ENCODE measurements at places on chromosomes 2 and 18.

DNA sequence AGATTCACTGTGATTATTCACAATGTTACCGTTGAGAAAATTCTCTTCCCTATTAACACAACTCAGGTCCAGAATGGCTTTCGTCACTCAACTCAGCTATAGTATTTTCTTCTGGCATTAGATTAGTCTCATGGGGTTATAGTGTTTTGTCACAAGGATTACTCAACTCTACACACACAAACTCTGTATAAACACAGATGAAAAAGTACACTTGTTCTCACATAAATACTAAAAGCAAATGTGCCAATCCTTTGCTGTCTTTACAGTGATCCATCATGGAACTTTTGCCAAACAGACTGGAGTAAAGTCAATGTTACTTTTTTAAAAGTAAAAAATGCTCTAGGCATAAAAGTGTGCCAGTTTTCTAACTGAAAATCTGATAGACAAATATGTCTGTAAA lies 267.6 kb downstream of the RBM43 start:
- no peak for DNase-seq

- no peak for DNase-seq
These were observed 14.0 kb downstream of the STRADB start for GRCh38 chr2:201465524-201465971.

- DNase-seq = no peak
These were observed 223.1 kb upstream of the PARD3B start for GRCh38 chr2:204321910-204322751.

GRCh38 chr18:36440614-36441013 lies 143.1 kb downstream of the FHOD3 start:
- DNase-seq = no peak

GRCh38 chr2:200193791-200194190 lies 112.7 kb upstream of the SPATS2L start:
- no peak for DNase-seq

DNA sequence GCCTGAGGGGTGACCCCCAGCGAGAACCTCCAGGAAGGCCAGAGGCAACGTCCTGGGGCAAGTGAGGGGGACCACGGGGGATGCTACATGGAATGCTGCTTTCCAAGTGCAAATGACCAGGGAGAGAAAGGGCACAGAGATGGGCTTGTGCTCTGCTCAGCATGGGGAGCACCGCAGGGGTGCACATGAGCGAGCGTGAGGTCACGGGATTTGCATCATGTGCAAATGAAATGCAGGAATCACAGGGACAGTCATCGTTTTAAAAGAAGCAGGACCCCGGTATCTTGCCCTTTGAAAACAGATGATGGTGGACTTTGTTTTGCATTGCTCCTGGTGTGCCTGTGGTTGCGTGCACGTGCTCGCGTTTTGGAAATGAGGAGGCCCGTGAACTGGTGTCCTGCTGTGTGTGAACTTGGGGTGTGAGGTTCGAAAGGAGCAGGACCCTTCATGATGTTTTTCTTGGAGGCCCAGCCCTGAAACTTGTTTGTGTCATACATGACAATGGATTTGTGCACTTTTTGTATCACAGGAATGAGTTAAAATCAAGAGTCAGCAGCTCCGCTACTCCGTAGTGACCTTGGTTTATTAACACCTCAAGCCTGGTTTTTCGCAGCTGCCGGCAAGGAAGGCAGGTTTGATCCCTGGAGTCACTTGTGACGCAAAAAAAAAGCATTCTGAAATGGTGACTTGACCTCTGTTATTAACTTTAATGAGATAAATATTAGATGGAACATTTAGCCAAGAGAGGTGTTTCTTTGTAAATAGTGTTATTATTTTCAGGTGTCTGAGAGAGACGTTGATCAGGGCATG lies 234.5 kb downstream of the LDLRAD4 start:
- no peak for DNase-seq

GRCh38 chr2:71130905-71131244 lies 441 bp downstream of the MPHOSPH10 start:
- no peak for DNase-seq

DNA sequence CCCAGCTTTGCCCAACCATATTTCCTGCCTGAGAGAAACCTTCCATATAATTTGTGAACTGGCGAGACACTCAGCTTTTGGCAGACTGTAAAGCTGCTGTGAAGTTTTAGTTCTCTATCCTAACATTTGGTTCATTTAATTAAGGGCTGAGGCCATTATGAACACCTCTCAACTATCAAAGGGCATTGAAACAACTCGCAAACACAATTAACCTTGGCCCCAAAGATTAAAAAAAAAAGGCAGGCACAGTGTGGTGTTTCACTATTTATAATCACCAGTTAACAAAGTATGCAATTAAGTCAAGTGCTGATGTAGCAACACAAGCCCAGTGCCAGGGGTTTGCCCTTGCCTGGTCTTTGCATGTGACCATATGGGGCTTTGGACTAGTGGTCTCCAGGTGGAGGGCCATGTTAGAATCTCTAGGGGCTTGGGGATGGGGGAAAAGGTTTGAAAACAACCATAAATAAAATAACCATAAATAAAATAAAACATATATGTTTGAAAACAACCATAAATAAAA lies 297.6 kb upstream of the SKOR2 start:
- no peak for DNase-seq

DNA sequence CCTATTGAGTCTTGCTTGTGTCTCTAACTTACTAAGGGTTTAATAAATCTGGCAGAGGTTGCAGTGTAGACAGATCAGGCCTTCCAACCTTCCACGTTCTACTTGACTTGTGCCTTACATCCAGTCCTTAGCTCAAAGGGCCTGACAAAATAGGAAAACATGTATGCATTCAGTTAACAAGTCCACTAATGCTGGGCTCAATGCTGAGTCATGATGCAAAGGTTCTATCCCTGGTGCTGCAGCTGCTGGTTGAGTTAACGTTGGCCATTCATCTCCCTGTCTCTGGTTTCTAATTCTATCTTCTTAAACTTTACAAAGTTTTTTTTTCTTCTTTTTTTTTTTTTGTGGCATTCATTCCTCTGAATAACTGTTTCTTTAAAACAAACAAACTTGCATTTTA lies 46.3 kb upstream of the ITGB6 start:
- DNase-seq = no peak

GRCh38 chr2:46153996-46154753 lies 143.0 kb upstream of the EPAS1 start:
- DNase-seq = no peak

GRCh38 chr2:34317797-34318196 lies 718.7 kb upstream of the FAM98A start:
- DNase-seq = no peak

GRCh38 chr2:10184421-10184820 lies 61.9 kb downstream of the RRM2 start:
- DNase-seq = no peak

DNA sequence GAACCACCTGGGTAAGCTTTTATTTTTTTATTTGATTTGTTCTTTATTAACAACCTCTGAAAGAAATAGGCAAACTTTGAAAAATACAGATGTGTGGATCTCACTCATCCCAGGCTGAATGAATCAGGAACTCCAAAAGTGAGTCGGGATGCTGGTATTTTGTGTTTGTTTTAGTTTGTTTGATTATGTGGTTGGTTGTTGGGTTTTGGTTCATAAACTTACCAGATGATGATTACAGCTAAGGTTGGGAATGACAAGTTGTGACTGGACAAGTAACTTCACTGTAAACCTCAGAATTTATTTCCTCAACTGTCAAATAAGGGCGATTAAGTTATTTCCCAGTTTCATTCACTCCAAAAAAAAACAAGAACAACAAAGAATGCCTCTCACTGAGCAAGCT lies 80.5 kb upstream of the KIF5C start:
- DNase-seq = no peak

- DNase-seq = no peak
These were observed 238.5 kb upstream of the FBXO11 start for GRCh38 chr2:48144777-48145176.

DNA sequence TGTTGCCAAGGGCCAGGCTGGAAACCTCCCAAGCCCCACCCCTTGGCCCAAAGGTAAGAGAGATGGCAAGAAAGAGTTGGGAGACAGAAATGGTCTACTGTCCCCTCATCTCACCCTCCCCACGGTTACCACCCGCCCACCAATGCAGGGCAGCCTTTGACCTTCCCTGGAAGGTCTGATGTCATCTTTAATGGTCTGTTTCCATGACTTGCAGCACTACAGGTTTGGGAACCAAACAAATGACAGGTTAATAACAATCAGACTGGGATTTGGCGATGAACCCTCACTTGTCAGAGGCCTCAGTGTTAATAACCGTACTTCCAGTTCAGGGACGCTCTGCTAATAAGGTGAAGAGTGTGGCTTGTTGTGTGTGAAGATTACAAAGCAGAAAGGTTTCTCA lies 70.4 kb downstream of the MRO start:
- no peak for DNase-seq

DNA sequence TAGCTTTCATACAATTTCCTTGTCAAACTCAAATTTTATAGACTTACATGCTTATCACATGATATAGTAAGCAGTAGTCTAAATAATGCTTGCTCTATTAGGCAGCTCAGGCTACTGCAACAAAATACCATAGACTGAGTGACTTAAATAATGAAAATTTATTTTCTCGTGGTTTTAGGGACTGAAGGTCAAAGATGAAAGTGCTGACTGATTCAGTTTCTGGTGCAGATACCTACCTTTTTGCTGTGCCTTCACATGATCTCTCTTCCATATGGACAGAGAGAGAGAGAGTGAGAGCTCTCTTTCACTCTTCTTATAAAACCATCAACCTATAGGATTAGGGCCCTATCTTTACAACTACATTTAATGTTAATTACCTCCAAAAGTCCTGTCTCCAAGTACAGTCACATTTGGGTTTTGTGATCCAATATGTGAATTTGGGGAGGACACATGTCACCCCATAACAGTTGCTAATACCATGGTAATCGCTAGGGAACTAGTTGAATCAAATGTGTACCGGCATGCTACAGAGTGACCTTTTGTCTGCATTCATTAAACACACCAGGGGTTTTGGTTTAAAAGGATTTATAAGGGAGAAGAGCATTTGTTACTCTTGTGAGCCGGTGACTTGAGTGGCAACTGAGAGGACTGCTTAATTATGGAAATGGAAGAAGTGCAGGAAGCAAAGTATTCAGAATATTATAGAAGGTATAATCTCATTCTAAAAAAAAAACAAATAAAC lies 723.4 kb upstream of the LRRTM4 start:
- no peak for DNase-seq

- no peak for DNase-seq
These were observed 49.8 kb downstream of the PLB1 start for GRCh38 chr2:28545590-28546200.

Data from stimulated activated CD8-positive, alpha-beta memory T cell treated with anti-CD3 and anti-CD28 coated beads, Interleukin-12 subunit alpha, Interleukin-12 subunit beta, amount 100 ng/mL, for 4 hours (primary cell).